ENCODE measurements at places on chromosomes 6 and 20. TPM values are rescaled to one million over a fixed set of nuclear protein-coding genes. Genes with fewer than 3 reads are reported as not detected.

Gene C20orf144
- not detected for total RNA-seq

Gene RBCK1
- total RNA-seq: 138 TPM

Gene NFATC2
- total RNA-seq: 2.3 TPM

Gene CSNK2A1
- 85.9 TPM for total RNA-seq

Measured in mesangial cell (primary cell).